Osteocyte (in vitro differentiated cells): ENCODE measurements at places on chromosomes 6 and 20. TPM values are rescaled to one million over a fixed set of nuclear protein-coding genes. Genes with fewer than 3 reads are reported as not detected.

Gene TXLNB
- 0.08 TPM in 1 of 2 replicates, not detected in the other for total RNA-seq

Gene RGS17
- 2.9 and 3.1 TPM in 2 replicates for total RNA-seq

Gene ZC3H12D
- total RNA-seq, result 0.21 TPM in 1 of 2 replicates, not detected in the other

Gene TP53INP2
- total RNA-seq, result 34.3 and 34.4 TPM in 2 replicates

Gene GTSF1L
- not detected in 2 replicates for total RNA-seq

Gene MYH7B
- total RNA-seq, result 0.18 and 0.86 TPM in 2 replicates

Gene KCNK5
- not detected in 2 replicates for total RNA-seq

Gene TNXB
- total RNA-seq, result 13.1 and 13.9 TPM in 2 replicates

Gene RBCK1
- 103 and 119 TPM in 2 replicates for total RNA-seq

Gene MATN4
- total RNA-seq, result not detected in 2 replicates

Gene RAD21L1
- not detected in 2 replicates for total RNA-seq

Gene SNRNP48
- total RNA-seq, result 12.1 and 14.3 TPM in 2 replicates

Gene FRK
- 0.03 and 0.05 TPM in 2 replicates for total RNA-seq

Gene HLA-DMB
- not detected in 2 replicates for total RNA-seq

Gene CENPW
- 11.4 and 14.3 TPM in 2 replicates for total RNA-seq

- DNase-seq, result no peak
Observed at GRCh38 chr20:48983423-48984400, 62.2 kb downstream of the ARFGEF2 start.

DNA sequence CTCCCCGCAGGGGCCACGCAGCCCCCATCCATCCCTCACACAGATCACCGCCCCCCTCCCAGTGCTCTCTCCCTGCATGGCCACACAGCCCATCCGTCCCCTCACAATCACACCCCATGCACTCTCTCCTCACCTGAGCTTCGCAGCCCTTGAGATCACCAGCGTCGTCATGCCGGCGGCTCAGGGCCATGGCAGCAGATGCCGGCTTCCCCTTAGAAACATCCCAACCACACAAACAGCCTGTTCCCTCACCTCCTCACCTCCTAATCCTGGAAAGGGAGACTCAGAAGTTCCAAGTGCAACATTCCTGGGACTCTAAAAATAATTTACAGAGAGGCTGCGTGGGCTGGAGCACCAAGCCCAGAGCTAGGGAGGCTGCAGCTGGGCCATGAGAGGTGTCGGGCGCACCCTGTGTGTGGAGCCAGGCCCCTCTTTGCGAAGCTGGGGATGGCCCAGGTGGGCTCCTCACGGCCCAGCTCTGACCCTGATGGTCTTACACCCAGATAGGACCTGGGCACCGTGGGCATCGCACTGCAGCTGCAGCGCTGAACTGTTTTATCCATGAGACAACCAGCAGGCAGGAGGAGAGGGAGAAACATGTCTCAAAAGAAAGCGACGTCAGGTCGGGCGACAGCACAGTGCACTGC, 125.3 kb downstream of the DLL1 start:
- no peak for DNase-seq

- no peak for DNase-seq
Observed at GRCh38 chr6:139605350-139605749, 230.9 kb upstream of the CITED2 start.

DNA sequence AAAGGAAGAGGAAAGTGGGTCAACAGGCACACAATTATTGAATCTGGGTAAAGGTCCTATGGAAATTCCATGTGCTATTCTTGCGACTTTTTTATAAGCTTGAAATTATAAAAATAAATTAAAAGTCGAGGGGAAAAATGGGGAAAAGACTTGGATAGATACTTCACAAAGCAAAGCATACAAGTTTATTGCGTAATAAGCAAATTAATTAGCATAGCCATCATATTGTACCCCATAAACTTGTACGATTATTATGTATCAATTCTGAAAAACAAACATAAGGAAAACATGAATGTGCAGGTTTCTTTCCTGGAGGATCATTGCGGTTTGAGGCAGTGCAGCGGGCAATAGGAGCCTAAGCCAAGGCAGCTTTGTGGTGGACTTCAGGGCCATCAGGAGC, 351.6 kb upstream of the NOX3 start:
- no peak for DNase-seq

- no peak for DNase-seq
Observed at GRCh38 chr6:1838604-1839213, 229.0 kb downstream of the FOXC1 start.

- no peak for DNase-seq
Observed at GRCh38 chr6:46207174-46207573, 36.4 kb upstream of the ENPP5 start.

DNA sequence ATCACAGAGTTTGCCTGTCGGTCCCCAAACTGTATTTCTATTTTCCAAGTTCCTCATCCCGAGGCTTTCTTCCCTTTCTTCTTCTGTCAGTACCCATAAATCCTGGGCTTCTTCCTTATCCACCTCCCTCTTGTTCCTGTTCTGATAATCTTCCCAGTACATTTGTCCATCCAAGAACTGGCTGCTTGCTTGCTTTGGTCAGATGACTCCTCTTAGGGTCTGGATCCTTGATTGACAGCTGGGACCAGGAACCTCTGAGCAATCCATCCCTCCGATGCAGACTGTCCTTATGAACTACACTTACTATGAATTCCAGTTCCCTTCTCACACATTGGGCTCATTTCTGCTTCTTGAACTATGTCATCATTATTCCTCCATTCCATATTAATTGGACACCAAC, 275.3 kb upstream of the CITED2 start:
- DNase-seq, result no peak

- DNase-seq, result no peak
Observed at GRCh38 chr20:34642009-34642408, 34.9 kb downstream of the PIGU start.

- DNase-seq, result no peak
Observed at GRCh38 chr6:13993416-13993815, 68.7 kb downstream of the RNF182 start.

DNA sequence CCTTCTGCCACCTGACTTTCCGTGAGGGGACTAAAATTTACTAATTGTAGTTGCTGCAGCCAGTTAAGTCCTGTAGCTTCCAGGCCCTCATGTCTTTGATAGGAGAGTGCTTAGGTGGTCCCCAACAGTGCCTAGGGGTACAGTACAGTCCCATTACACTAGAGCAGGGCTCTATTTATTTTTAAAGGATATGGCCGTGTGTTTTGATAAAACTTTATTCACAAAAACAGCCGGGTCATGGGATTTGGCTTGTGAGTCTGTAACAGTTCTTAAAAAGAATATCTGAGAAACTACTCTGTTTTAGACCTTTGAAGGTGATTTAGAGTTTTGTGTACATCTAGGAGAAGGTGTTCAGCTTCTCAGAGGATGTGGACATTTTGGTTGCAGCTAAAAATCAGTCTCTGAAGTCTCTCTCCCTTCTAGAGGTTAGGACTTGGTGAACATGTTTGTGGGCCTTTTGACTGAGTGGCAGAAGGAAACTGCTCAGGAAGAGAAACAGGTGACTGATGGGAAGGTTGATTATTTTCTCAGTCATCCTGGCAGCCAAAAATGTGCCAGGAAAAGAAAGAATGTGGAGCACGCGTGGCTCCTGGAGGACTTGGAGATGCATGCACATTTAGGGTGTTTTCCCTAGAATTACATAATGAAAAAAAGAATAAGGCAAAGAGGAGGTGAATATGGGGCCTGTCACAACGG, 57.4 kb downstream of the VAPB start:
- DNase-seq, result no peak

- DNase-seq, result no peak
Observed at GRCh38 chr6:160462551-160463109, 114.5 kb downstream of the SLC22A3 start.

DNA sequence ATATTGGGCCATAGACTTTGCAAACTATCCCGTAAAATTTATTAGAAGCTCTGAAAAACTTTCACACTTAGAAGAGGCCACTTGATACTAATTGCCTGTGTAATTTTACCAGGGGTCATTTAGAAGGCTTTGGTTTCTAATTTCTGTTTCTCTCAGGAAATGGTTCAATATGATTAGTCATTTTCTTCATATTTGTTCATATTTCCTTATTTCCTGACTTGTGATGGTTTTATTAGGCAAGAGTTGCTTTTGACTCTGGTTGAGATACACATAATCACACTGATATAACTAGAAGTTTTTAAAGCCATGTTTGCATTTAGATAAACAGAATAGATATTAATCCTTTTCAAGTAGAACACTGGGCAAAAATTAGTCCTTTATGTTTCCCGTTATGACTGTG, 11.8 kb upstream of the HBS1L start:
- DNase-seq, result no peak

DNA sequence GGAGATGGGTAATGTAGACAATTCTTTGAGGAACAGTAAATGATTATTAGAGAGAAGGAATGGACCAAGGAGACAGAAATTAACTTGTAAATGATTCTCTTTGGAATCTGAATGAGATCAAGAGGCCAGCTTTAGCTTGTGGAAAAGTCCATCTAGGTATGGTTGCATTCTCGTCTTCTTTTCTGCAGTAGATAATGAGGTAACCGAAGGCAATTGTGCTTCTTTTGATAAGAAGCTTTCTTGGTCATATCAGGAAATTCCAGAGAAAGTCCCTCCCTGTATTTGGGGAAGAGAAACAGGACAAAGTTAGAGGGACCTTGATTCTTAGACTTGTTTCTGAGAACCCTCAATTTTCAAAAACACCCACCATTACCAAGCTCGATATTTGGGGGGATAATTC, 109.1 kb upstream of the PRSS16 start:
- no peak for DNase-seq

GRCh38 chr6:11364971-11365397, 132.5 kb upstream of the NEDD9 start:
- no peak for DNase-seq

- no peak for DNase-seq
Observed at GRCh38 chr6:130326496-130326895, 39.3 kb upstream of the TMEM200A start.

GRCh38 chr6:89144354-89144906, 1.4 kb upstream of the PM20D2 start:
- DNase-seq, result no peak

- no peak for DNase-seq
Observed at GRCh38 chr6:110389689-110390382, 25.5 kb downstream of the DDO start.

DNA sequence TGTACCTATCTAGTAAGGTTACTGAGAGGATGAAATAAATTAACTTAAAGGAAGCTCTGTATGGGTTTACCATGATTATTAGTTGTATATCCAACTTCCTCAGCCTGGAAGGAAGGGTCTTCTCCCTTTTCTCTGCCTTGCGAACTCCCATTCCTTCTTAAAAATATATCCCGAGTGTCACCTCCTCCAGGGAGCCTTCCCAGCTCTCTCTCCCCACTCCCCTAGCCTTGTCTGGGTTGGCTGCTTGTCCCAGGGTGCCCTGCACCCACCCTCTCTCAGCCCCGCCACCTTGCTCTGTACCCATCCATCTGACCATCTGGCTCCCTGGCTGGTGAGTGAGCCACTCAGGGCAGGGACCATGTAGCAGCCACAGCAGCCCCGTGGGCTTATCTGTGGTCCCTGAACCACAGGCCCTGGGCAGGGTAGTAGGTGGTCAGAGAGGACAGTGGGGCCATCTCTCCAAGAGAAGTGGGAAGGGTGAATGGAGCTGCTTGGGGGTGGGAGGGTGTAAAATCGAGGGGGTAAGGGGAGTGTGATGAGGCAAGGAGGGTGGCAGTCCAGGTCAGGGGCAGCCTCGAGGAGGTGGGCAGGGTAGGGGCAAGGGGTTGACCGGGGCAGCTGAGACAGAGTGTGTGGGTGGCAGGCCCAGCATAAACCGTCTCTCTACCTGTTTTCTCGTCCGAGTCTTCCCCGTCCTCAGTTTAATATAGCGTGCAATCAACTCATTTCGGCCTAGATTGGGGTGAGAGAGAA, 12.8 kb downstream of the TEAD3 start:
- DNase-seq, result no peak

DNA sequence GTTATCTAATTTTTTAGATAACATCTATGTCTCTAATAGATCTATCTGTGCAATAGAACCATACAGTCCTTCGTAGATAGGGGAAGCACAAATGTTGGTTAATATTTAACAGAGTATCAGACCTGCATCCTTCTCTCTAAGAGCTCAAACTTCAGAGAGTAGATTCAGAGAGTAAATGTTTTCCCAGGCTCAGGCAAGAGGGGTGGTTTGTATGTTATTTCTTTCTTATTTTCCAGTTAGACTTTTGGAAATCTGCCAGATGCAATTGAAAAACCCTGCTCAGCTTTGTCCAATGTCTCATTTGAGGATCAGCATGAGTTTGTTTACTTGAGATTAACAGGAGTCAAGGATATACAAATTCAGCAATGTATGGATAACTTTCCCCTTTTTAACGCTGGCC, 361.9 kb downstream of the BCKDHB start:
- no peak for DNase-seq

- no peak for DNase-seq
Observed at GRCh38 chr6:41428996-41429421, 93.6 kb downstream of the NCR2 start.

GRCh38 chr6:128057541-128057940, 156.7 kb upstream of the THEMIS start:
- DNase-seq, result no peak

DNA sequence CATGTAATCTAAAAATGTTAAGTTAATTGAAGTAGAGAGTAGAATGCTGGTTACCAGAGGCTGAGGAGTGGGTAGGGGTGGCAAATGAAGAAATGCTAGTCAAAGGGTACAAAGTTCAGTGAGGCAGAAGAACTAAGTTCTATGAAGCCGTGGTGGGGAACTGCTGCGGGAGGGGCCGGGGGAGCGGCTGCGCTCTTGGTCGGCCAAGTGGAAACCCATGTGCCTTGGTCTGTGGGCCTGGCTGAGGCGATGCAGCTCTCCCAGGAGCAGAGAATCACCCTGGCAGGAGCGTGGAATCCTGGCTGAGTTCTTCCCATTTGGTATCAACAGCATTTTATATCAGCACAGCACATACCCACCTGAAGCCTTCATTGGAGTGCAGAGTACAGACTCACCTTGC, 22.3 kb downstream of the TTLL2 start:
- peak; percentile 21 for DNase-seq

GRCh38 chr6:133855991-133856370, 32.9 kb upstream of the TCF21 start:
- no peak for DNase-seq

DNA sequence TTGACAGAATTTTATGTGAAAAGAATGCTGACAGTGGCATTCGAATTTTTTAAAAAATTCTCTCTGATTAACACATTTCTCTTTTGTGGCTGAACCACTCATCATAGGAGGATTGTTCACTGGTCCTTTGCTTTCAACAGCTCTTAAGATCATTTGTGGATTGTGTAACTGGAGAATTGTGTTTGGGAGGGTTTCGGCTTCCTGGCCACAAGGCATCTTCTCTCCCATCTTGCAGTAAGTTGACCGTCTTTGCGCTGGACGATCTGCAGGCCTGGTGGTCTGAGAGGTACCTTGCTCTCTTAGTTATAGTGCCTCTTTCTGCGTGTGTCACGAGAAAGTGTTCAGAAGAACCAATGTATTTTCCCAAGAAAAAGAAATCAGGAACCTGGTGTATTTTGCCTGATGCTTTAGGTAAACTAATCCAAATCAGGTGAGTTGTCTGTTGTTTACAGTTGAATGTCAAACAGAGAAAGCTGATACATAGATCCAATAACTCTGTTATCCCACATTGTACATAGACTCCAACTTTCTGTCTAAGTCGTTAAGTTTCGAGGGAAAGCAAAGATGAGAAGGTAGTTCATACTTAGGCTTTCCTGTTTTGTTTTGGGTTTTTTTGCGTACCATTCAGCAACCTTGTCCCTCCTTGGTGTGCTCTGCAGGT, 14.8 kb upstream of the EXOC2 start:
- DNase-seq, result no peak

GRCh38 chr6:1043458-1043836, 268.5 kb upstream of the FOXQ1 start:
- DNase-seq, result peak; percentile 40
